Muscle of arm (tissue), 14 donors: ENCODE measurements at places on chromosomes 7 and 10.

DNA sequence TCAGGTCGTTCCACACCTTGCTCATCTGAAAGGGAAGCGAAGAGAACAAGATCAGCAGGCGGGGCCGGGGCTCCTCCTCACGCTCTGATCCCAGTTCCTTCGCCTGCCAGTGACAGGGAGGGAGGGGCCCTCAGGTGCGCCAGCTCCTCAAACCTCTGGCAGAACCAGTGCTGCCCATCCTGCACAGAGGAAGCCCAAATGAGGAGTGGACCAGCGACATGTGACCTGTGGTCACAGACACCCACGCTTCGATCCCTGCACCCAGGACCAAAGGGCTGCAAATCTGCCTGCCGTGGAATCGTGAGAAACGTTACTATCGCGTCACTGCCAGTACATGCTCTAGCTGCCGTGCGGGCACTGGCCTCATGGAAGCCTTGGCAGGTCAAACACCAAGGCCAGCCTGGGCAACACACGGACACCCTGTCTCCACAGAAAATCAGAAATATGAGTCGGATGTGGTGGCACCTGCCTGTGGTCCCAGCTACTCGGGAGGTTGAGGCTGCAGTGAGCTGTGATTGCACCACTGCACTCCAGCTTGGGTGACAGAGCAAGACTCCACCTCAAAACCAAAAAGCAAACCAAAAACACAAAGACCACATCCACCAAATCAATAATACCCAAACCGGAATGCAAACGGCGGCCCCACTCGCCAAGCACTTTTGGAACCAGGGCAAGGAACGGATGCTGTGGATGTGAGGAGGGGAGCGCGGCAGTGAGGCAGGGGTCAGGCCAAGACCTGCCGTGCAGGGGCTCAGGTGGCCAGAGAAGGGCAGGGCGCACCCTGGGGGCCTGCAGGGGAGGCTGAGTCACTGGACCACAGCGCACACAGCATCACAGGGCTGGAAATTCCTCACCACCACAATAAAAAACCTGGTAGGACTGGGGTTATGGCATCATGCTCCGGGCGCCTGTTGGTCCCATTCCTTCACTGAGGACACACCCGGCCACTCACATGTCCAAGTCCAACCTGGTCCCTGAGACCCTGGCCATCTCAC lies 13.4 kb downstream of the NUDT1 start:
- DNase-seq: no peak

GRCh38 chr7:39734633-39735004 lies 111.2 kb downstream of the RALA start:
- no peak for DNase-seq

- no peak for DNase-seq
These were observed 26.1 kb downstream of the IL15RA start for GRCh38 chr10:5951167-5951711.

DNA sequence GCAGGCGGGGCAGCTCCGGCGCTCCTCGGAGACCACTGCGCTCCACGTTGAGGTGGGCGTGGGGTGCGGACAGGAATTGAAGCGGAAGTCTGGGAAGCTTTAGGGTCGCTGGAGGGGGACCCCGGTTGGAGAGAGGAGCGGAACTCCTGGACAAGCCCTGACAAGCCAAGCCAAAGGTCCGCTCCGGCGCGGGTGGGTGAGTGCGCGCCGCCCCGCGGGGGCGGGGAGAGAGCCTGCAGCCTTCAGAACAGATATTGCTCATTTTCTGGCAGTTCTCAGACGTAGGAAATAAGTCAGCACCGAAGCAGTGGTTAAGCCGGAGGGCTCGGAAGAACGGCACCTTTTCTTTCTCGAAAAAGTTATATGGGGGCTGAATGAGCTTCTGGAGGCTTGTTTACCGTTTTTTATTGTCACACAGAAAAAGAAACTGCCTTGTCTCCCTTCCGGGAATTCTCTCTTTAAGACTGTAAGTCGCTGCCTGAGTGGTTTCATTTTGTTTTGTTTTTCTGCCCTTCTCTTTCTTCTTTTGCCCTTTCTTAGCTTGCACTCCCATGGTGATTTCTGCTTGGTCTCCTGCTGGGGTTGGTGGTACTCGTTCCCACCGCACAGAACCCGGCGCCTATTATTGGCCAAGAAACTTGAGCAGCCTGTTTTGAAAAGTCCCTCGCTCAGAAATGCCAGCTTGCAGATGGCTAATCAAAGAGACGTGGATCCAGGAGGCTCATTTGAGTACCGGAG lies 732 bp downstream of the FAS start:
- peak; percentile 79 for DNase-seq

GRCh38 chr7:7607010-7607409 lies 33.5 kb upstream of the UMAD1 start:
- DNase-seq: no peak

DNA sequence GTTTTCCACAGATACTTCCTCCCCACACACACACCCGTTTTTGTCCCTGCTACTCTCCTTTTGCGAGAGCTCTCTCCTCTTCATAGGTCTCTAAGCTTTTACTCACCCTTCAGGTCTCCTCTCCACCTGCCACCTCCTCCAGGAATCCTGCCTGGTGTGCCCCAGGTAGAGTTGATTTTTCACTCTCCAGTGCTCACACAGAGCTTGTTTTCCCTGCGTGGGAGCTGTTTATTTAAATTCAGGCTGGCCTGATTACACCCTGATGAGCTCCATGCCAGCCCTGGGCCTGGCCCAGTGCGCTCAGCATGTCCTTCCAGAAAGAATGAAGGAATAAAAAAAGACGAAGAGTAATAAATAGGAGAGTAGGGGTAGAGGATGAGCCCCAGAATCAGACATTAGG lies 7.5 kb upstream of the CLDN4 start:
- DNase-seq: no peak

DNA sequence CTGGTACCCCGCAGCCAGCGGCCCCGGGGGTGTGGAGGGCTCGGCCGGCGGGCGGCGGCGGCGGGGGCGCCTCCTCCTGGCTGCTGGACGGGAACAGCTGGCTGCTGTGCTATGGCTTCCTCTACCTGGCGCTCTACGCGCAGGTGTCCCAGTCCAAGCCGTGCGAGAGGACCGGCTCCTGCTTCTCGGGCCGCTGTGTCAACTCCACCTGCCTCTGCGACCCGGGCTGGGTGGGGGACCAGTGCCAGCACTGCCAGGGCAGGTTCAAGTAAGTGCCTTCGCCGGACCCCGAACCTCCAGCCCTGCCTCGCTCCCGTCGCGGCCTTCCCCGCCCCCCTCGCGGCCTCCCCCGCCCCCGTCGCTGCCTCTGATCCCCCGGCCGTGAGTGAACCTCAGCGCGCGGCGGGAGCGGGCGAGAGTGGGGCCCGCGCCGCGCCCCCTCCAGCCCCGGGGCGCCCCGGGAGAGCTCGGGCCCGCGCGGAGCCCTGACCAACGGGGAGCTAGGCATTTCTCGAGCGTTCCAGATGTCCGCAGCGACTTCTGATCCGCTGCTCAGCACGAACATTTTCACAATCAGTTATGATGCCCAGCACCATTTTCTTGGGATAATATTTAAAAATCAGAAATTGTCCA lies 727 bp downstream of the ATRNL1 start:
- DNase-seq: no peak

GRCh38 chr10:74490551-74490950 lies 335.8 kb upstream of the KAT6B start:
- no peak for DNase-seq

GRCh38 chr7:124027236-124027635 lies 5.6 kb downstream of the TMEM229A start:
- no peak for DNase-seq

DNA sequence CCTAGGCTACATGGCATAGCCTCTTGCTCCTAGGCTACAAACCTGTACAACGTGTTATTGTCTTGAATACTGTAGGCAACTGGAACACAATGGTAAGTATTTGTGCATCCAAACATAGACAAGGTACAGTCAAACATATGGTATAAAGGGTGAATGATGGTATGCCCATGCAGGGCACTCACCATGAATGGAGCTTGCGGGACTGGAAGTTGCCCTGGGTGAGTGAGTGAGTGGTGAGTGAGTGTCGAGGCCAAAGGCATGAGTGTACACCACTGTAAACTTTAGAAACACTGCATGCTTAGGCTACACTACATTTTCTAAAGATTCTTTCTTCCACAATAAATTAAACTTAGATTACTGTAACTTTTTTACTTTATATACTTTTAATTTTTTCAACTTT lies 165.7 kb downstream of the PARD3 start:
- no peak for DNase-seq

GRCh38 chr10:44244745-44245600 lies 139.9 kb downstream of the CXCL12 start:
- no peak for DNase-seq

DNA sequence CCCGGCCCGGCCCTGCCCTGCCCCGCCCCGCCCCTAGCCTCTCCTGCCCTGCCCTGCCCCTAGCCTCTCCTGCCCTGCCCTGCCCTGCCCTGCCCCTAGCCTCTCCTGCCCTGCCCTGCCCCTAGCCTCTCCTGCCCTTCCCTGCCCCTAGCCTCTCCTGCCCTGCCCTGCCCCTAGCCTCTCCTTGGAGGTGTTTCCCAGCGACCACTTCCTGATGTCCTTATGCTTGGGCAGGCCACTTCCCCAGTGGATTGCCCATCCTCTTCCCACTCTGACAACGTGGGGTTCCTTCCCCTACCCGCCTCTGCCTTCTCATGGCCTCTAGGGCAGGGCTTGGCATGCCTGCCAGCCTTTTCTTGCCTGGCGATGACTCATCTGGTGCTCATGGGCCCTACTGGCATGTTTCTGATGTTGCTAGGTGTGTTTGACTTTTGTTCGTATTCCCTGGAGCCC lies 21.2 kb downstream of the PRXL2A start:
- no peak for DNase-seq

- no peak for DNase-seq
These were observed 33.5 kb downstream of the LHPP start for GRCh38 chr10:124495162-124495561.

GRCh38 chr7:47594406-47594805 lies 12.5 kb upstream of the TNS3 start:
- no peak for DNase-seq

GRCh38 chr7:53657586-53657985 lies 622.2 kb downstream of the POM121L12 start:
- no peak for DNase-seq

DNA sequence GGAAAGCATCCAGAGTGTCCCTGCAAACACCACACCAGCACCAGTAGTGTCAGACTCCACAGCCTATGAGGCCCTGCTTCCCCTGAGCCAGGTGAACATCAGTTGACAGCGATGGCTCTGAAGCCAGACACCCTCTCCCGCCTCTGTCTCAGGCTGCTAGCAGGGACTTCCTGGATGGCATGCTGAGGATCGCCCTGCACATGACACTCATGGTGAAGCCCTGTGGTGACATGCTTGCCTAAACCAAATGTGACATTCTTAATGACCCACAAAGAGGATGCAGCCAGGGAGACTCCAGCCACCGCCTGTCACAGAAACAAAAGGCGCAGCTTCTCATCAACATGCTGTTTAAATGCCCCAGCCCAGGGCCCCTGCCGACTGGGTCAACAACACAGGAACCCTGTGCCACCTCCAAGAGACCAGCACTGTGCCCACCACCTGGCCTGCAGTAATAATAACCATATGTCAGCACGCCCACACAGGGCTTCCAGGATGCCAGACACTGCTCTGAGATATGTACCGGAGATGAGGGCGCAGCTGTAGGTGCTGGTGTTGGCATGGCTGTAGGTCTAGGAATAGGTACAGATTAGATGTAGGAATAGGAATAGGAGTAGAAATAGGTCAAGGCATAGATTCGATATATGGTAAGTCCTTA lies 81.3 kb downstream of the GRID1 start:
- no peak for DNase-seq

DNA sequence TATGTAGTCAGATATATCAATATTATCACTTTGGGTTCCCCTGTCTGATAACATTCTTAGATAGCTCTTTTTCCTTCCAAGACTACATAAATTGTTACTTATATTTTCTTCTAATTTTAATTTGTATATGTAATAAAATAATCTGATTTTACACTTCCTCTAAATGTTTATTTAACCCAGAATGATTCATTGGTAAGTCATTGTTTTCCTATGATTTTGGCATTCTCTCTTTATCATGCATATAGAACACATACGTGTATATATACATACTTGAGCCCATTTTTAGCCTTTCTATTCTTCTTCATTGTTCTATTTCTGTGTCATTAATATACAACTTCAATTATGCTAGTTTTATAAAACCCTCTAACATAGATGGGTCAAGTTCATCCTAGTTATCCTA lies 16.6 kb downstream of the SFTPD start:
- no peak for DNase-seq

GRCh38 chr7:98378210-98378819 lies 22.6 kb downstream of the BAIAP2L1 start:
- no peak for DNase-seq

- no peak for DNase-seq
These were observed 247.3 kb downstream of the SUGCT start for GRCh38 chr7:40382145-40382544.

- peak; percentile 48 for DNase-seq
These were observed 91.6 kb downstream of the DNMBP start for GRCh38 chr10:99917963-99918825.

GRCh38 chr10:72720814-72721660 lies 29.1 kb downstream of the MCU start:
- DNase-seq: no peak

GRCh38 chr10:132375795-132376297 lies 21.2 kb upstream of the PWWP2B start:
- no peak for DNase-seq

DNA sequence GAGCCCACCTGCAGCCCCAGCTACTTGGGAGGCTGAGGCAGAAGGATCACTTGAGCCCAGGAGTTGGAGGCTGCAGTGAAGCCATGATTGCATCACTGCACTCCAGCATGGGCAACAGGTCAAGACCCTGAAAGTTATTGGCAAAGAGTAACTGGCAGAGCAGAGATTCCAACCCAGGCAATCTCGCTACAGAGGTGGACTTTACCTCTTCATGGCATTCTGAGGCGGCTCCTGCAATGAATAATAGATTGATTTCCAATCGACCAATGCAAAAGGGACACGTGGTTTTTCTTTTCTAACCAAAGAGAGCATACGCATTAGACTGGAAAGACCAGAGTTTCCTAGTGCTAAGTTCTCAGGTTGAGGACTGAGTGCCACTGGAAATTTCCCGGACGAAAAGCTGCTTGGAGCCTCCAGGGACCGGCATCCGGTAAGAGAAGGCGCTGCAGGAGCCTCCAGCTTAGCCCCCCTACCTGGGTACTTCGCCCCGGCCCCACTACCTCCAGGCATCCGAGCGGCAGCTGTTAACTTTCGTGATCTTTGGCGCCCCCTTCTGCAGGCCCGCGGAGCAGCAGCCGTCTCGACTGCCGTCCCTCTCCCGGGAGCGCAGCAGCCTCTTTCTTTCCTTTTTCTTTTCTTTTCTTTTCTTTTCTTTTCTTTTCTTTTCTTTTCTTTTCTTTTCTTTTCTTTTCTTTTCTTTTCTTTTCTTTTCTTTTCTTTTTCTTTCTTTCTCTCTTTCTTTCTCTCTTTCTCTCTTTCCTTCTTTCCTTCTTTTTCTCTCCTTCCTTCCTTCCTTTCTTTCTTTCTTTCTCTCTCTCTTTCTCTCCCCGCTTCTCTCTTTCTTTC lies 4.1 kb downstream of the MBLAC1 start:
- peak; percentile 75 for DNase-seq
